ENCODE measurements at places on chromosomes 4 and X. TPM values are rescaled to one million over a fixed set of nuclear protein-coding genes. Genes with fewer than 3 reads are reported as not detected.

SAGE1 gene
- under 0.01 TPM for total RNA-seq

MPP1 gene
- total RNA-seq: 30.3 TPM

BDH2 gene
- 59.6 TPM for total RNA-seq

SSX3 gene
- not detected for total RNA-seq

UGT2B11 gene
- total RNA-seq: not detected

WNK3 gene
- total RNA-seq: 0.14 TPM

EFHC2 gene
- total RNA-seq: 0.28 TPM

ART3 gene
- 0.09 TPM for total RNA-seq

DMRTC1B gene
- total RNA-seq: not detected

IL13RA2 gene
- 440 TPM for total RNA-seq
